ENCODE measurements at places on chromosomes 13 and 19.

DNA sequence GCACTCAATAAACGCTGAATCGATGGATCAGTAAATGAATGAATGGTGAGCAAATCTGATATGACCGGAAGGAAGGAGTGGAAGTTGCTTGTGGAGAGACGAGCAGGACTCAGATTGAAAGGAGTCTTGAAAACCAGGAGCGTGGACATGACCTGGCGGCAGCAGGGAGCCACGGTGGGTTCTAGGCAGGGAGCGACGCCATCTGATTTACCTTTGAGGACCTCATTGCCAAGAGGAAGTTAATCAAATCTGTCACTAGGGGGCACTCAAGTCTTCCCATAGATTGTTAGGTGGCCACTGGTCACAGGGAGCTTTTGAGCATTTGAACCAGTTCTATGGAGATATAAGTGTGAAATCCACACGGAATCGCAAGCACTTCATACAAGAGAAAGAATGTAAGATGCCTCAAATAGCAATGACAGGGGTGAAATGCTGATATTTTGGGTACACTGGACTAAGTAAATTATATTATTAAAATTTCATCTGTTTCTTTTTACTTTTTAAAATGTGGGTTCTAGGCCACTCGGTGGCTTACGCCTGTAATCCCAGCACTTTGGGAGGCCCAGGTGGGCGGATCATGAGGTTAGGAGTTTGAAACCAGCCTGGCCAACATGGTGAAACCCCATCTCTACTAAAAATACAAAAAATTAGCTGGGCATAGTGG, 9.2 kb upstream of the FBN3 start:
- peak; percentile 48 for DNase-seq

- no peak for DNase-seq
Observed at GRCh38 chr13:44364345-44365000, 9.2 kb upstream of the SERP2 start.

DNA sequence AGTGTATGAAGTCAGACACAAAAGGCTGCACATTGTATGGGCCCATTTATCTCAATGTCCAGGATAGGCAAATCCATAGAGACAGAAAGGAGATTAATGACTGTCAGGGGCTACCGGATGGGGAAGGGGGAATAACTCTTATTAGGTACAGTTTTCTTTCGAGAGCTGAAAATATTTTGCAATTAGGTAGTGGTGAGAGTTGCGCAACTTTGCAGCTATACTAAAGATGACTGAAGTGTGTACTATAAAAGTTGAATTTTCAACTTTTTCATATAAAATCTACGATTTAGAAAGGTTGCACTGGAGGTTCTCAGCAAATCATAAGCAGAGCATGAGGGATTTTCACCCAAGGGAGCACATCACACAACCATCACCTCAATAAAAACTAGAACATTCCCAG, 16.1 kb upstream of the SLC15A1 start:
- DNase-seq, result no peak

DNA sequence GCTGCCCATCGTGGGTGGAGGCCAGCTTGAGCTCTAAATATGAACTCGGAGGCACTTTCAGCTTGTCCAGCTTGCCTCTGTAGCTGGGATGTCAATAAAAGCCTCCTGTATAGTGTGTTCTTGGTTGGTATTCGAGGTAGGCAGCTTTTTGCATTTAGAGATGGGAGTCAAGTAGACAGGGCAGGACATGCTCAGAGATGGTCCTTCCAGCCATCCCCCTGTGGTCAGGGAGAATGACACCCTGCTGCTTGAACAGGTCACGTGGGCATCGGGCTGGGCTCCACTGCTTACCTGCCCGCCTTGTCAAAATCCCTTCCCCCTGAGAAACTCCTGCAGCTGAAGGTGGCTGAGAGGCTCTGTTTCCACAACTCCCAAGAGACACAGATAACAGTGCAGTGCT, 302.5 kb downstream of the ZNF536 start:
- DNase-seq, result no peak

DNA sequence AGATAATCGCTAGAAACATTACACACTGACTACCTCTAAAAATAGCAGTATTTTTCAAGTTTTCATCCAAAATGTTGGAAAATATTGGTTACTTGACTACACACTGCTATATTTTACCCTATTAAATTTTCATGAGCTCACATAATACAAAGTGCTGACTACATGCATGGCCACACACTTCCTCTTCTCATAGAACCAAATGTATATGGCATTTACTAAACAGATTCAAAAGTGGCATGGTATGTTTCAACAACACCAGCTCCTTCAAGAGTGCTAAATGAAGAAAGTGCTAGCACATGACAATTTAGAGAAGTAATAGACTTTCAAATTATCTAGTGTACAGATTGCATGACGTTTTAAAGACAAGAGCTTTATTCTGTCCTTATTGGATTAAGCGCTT, 780.4 kb upstream of the SLITRK6 start:
- no peak for DNase-seq

DNA sequence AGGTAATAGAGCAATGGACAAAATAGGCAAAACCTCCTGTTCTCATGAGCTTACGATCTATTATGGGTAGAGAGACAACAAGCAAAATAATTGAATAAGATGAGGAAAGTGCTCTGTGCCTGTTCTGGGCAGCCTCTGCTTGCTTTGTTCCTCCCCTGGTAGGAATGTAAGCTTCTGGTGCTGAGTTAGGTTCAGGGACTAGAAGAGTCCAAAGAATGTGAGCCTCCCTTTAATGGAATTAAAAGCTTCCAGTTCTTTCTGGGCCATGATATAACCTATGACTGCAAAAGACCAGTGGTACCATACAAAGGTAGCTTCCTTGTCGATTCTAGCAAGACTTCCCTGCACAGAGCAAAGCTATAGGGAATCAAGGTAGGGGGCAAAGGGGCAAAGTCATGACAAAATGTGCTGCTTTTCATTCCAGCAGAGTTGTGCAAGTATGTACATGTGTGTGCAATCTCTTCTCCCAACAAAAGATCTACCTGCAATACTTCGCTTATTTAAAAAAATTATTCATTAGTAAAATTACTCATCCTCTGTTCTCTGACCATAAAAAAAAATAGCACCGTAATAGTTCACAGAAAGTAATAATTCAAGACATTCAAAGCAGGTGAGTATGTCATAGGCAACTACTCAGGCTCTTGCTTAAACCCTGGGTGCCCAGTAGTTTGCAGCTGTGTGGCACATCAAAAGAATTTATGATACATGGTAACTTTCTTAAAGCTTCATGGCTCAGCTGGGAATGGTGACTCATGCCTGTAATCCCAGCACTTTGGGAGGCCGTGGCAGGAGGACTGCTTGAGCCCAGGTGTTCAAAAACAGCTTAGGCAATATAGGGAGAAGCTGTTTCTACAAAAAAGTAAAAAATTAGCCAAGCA, 21.4 kb downstream of the ACOD1 start:
- no peak for DNase-seq

GRCh38 chr13:75402787-75403186, 79.2 kb downstream of the TBC1D4 start:
- DNase-seq, result no peak

GRCh38 chr13:49858178-49858856, 65.8 kb upstream of the KPNA3 start:
- no peak for DNase-seq

DNA sequence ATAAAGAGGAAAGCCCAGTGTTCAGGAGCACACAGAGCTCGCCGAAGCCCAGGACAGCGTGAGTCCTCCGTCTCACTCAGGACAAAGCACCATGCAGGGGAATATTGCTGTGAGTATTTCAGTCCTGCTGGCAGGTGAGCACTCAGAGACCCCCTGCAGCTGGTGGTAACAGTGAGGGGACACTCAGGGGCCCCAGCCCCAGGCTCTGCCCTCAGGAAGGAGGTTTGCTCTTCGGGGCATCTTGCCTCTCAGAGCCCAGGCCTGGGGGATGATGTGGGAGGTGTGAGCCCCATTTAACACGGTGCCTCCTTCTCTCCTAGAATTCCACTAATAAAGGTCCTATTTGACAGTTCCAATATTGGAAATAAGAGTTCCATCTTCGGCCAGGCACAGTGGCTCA, 14.8 kb downstream of the LILRA1 start:
- DNase-seq, result no peak

DNA sequence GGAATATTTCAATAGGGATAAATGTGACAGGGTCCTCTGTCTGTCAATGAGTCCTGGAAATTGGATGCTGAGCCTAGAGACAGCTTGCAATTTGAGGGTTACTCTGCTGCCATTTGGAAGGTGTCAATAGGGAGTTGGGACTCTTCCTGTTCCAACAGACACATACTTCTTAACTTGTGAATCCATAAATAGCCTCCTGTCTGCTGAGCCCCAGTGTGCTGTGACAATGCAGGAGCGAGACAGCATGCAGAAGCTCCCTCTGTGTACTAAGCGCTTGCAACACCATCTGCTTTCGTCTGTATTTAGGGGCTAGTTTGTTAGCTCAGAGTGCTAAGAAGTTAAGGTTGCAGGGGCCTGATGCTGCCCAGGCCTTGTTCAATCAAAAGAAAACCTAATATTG, 58.5 kb upstream of the GPR12 start:
- no peak for DNase-seq

GRCh38 chr19:15101479-15102082, 5.6 kb upstream of the SYDE1 start:
- DNase-seq, result no peak

DNA sequence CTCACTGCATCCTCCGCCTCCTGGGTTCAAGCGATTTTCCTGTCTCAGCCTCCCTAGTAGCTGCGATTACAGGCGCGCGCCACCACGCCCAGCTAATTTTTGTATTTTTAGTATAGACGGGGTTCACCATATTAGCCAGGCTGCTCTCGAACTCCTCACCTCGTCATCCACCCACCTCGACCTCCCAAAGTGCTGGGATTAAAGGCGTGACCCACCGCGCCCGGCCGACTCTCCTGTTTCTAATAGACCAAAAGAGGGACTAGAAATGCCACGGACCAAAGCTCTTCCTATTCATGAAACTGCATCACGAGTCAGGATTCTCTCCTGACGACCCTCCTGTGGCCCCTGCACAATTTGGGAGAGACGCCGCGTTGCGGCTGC, 563 bp downstream of the ZNF43 start:
- no peak for DNase-seq

DNA sequence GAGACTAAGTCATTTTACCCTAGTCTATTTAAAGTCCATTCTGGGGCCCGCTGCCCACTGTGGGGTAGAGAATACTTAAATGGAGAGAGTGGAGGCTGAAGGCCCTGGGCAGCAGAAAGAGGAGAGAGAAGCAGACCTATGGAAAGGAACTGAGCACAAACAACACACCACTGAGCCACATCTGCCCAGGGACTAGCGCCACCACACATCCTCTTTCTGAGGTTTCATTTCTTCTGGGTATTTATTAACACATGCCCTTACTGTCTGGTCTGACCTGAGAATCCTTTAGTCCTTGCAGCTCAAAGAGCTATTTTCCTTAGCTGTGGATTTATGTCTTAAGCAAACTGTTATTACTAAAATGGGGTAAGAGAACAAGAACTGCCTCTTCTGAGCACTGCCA, 154.0 kb downstream of the NALCN start:
- no peak for DNase-seq

DNA sequence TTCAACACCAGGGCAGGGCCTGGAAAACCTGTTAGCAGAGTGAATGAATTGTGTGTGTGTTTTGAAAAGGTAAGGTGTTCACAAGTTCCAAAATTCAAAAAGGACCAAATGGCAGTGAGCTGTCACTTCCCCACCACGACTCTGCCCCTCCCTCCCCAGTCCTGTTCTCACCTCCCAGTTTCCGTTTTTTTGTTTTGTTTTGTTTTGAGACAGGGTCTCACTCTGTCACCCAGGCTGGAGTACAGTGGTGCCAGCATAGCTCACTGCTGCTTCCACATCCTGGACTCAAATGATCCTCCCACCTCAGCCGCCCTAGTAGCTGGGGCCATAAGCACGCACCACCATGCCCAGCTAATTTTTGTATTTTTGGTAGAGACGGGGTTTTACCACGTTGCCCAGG, 20.3 kb upstream of the BCL3 start:
- DNase-seq, result no peak

DNA sequence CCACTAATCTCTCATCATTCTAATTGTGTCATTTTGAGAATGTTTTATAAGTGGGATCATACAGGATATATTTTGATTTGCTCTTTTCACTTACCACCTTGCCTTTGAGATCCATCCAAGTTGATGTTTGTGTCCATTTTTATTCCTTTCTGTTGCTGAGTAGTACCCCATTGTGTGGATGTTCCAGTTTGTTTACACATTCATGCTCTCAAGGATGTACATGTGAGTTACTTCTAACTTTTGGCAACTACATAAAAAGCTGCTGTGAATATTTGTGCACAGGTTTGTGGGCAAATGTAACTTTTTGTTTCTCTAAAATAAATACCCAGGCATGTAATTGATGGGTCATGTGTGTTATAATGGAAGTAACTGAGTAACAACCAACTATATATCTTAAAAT, 64.9 kb downstream of the RFC3 start:
- DNase-seq, result no peak

- no peak for DNase-seq
Observed at GRCh38 chr13:47004027-47004426, 107.2 kb upstream of the HTR2A start.

DNA sequence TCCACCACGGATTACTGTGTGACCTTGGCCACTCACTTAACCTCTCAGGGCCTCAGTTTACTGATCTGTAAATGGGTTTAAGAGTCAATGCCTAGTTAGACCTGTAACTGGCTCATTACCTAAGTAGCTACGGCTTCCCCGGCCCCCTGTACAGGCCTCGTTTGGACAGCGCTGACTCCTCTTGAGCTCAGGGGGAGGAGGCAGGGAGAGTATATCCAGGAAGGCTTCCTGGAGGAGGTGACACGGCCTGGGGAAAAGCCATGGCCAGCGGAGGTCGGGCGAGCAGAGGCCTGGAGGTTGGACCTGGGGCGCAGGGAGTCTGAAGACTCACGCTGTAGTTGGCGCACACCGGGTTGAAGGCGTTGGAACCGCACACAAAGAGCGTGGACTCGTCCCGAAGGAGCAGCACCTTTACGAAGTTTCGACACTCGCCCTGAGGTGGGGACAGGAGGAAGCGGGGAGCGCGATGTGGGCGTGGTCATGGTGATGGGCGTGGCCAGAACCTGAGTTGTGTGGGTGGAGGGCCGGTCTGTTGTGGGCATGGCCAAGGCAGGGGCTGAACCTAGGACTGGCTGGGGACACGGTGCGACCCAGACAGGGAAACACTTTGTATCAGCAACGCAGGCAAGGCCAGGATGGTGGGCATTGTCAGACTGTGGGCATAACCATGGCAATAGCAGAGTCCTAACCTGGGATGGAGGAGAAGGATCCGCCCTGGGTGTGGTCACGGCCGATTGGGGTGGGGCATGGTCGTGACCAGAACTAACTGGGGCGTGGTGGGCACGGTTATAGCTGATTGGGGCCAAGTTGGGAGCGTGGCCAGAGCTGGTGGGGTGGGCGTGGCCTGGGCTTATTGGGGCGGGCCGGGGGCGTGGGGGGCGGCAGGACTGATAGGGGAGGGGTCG, 3.6 kb downstream of the SEMA6B start:
- no peak for DNase-seq

- no peak for DNase-seq
Observed at GRCh38 chr19:1401138-1401888, at the start of gene GAMT. TSS of gene GAMT (minus strand) at chr19:1401542. CDS start at chr19:1401476, 66 bp downstream.

DNA sequence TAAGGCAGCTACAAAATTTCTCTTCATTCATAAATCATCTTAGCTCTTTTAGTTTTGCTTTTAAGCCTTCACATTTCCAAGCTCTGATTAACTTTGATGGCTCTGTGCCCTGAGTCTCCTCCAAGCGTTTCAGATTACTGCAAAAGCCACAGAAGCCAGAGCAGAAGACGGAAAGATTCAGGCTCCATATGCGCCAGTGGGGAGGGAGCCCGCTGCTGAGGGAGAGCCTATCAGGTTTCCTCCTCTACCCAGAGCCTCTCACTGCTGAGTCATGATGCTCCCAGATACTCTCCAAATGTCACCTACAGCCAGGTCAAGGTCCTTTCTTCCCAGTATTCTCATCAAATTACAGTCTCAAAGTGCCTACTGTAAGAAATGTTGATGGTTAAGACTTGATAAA, 193.6 kb downstream of the RAP2A start:
- DNase-seq, result no peak
